ENCODE measurements at places on chromosomes 5 and 9.

GRCh38 chr9:15999422-16000339 is 446.8 kb downstream of the CCDC171 start:
- no peak for DNase-seq

GRCh38 chr9:2495221-2496005 is 126.2 kb upstream of the VLDLR start:
- DNase-seq, result no peak

- no peak for DNase-seq
These were observed 1.9 kb upstream of the IDNK start for GRCh38 chr9:83620841-83621636.

DNA sequence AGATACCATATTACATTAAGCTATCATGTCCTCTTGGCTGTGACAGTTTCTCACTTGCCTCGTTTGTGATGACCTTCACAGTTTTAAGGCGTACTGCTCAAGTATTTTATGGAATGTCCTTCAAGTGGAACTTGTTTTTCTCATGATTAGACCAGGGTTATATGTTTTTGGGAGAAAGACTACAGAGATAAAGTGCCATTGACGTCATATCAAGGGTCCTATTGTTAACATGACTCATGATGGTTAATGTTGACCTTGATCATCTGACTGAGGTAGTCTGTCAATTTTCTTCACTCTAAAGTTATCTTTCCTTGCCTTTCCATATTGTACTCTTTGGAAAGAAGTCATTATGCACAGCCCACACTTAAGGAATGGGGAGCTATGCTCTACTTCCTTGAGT is 17.8 kb upstream of the PTBP3 start:
- DNase-seq, result no peak

DNA sequence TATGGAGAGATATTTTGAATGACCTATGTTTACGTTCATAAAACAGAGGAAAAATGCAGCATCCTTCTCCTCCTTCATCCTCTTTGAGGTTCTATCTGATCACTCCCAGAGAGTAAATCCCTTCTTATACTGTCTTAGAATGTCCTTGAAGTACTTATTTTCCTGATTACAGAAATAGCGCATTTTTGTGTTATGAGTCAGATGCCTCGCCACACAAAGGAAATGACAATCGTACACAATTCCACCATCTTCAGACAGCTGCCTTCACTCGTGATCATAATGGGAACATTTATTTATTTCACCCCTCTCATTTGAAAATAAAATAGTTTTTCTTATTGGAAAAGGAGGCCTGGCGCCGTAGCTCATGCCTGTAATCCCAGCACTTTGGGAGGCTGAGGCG is 2.4 kb upstream of the GLT6D1 start:
- no peak for DNase-seq

DNA sequence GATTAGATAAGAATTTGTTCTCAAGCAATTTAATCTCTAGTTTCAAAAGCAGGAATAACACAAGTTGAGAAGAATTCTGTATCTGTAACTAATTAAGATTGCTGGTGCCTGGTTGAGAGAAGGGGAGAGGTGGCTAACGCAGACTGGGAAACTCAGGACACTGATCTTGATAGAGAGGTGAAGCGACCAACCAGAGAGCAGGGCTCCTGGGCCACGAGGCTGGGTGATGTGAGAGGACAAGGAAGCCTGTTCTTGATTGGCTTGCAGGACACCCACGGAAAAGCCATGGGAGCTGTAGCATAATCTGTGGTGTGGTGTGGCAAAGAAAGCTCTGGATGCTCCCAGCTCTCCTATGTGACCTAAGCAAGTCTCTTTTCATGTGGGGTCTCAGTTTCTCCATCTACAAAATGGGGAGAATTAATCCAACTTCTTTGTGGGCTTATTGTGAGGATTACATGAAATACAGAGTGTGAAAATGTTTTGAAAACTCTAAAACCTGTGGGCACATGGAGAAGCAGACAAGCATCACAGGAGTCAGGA is 594.1 kb upstream of the BRINP1 start:
- no peak for DNase-seq

DNA sequence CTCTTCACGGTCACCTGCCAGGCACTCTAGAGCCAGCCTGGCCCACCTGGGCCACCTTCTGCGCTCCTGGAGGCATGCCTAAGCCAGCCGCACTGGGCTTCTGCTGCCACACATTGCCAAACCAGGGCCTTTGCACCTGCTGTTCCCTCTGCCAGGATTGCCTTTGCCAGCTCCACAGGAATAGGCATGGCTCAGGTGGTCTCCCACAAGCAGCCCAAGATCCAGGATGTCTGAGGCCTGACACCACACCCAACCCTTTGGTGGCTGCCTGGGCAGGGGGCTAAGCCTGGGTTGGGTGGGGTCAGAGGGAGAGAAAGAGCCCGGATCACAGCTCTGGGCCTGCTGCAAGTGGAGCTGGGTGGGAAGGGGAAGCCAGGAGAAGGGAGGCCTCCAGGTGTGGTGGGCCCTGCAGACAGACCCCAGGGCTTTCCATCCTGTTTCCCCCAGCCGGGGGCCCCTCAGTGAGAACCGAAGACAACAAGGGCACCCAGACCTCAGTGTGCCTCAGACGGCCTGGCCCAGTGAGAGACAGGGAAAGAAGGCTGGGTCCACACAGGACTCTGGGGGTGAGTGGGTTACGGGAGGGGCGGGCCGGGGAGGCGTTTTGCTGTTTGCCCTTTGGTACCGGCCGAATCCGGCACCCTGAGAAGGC is 672 bp upstream of the SUSD3 start:
- no peak for DNase-seq
